Activated naive CD8-positive, alpha-beta T cell treated with anti-CD3 and anti-CD28 coated beads for 36 hours (primary cell): ENCODE measurements at places on chromosomes 1 and 21.
A peak's percentile ranks its signal among the peaks of the same experiment; 100 is the strongest.

GRCh38 chr1:236759252-236759859 lies 35.7 kb upstream of the MTR start:
- peaks cover 4% of the 10 kb centered on the region for H3K4me1 ChIP-seq
- no peaks in the 10 kb centered on the region for H3K27me3 ChIP-seq
- no peak for DNase-seq
- no peaks in the 10 kb centered on the region for H3K36me3 ChIP-seq
- H3K4me3 ChIP-seq, result no peak overlapping the region

GRCh38 chr1:245195398-245195797 lies 40.6 kb downstream of the KIF26B start:
- H3K4me3 ChIP-seq, result no peak overlapping the region
- DNase-seq, result no peak
- H3K36me3 ChIP-seq, result no peaks in the 10 kb centered on the region
- peaks cover 6% of the 10 kb centered on the region for H3K4me1 ChIP-seq

- peaks cover 11% of the 10 kb centered on the region for H3K4me1 ChIP-seq
- H3K27me3 ChIP-seq, result peaks cover 68% of the 10 kb centered on the region
Measured at GRCh38 chr1:1004780-1005697, 5.1 kb upstream of the HES4 start.

- no peak overlapping the region for H3K27ac ChIP-seq
- DNase-seq, result no peak
- peaks cover 21% of the 10 kb centered on the region for H3K4me1 ChIP-seq
- no peaks in the 10 kb centered on the region for H3K36me3 ChIP-seq
- H3K4me3 ChIP-seq, result no peak overlapping the region
- H3K27me3 ChIP-seq, result no peaks in the 10 kb centered on the region
Measured at GRCh38 chr21:46051821-46052675, 45.9 kb upstream of the COL6A2 start.

- H3K27me3 ChIP-seq, result peaks cover 67% of the 10 kb centered on the region
- H3K36me3 ChIP-seq, result no peaks in the 10 kb centered on the region
- DNase-seq, result peak; percentile 68
- peak within 1 kb of the TSS; percentile 83 for H3K4me3 ChIP-seq
- no peak within 1 kb of the TSS for H3K27ac ChIP-seq
Measured at GRCh38 chr1:63773815-63774616, at the start of gene ROR1. ROR1 (plus strand) TSS chr1:63774017.

GRCh38 chr1:221334062-221334461 lies 407.8 kb downstream of the DUSP10 start:
- H3K4me1 ChIP-seq, result no peaks in the 10 kb centered on the region
- H3K27ac ChIP-seq, result no peak overlapping the region
- peaks cover 6% of the 10 kb centered on the region for H3K27me3 ChIP-seq
- H3K4me3 ChIP-seq, result no peak overlapping the region

- no peaks in the 10 kb centered on the region for H3K36me3 ChIP-seq
- H3K27me3 ChIP-seq, result peaks cover 26% of the 10 kb centered on the region
- H3K4me1 ChIP-seq, result peaks cover 6% of the 10 kb centered on the region
Measured at GRCh38 chr1:41484402-41485241, at the start of gene EDN2. EDN2 (minus strand) TSS chr1:41484683; CDS start chr1:41484601, 82 bp downstream.

DNA sequence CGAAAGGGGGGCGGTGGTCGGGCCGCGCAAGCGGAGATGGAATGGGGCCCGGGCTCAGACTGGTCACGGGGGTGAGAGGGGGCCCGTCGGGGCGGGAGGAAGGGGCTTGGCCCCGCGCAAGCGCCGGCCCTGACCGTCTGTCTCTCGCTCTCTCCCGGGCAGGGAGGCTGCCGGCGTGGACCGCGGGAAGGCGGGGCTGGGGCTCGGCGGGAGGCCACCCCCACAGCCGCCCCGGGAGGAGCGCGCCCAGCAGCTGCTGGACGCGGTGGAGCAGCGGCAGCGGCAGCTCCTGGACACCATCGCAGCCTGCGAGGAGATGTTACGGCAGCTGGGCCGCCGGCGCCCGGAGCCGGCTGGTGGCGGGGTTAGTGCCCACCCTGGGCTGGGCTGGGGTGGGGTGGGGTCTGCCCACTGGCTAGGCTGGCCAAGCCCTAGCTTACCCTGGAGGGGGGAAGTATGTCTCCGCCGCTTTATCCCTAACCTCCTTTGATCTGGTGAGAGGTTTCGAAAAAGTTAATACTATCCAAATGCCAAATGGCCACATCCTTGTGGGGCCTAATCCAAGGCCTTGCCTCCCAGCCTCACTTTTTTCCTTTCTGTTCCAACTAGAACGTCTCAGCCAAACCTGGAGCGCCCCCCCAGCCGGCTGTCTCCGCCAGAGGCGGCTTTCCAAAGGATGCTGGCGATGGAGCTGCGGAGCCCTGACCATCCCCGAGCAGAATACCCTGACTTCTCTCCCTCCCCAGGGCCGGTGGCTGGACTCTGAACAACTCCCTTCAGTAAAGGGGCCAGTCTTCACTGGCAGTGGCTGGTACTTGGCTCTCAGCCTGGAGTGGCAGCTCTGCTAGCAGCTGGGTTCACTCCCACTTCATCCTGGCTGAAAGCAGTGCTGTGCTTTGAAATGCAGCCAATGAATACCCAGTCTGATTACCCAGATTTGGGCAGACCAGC lies 636 bp upstream of the YRDC start:
- H3K27ac ChIP-seq, result peak overlapping the region; percentile 92
- peak; percentile 59 for DNase-seq
- H3K4me1 ChIP-seq, result peaks cover 37% of the 10 kb centered on the region
- peak overlapping the region; percentile 93 for H3K4me3 ChIP-seq
- peaks cover 44% of the 10 kb centered on the region for H3K36me3 ChIP-seq

GRCh38 chr1:30444401-30444800 lies 279.0 kb downstream of the MATN1 start:
- no peak overlapping the region for H3K27ac ChIP-seq
- H3K27me3 ChIP-seq, result peaks cover 10% of the 10 kb centered on the region
- H3K36me3 ChIP-seq, result no peaks in the 10 kb centered on the region
- H3K4me3 ChIP-seq, result no peak overlapping the region
- H3K4me1 ChIP-seq, result no peaks in the 10 kb centered on the region
